ENCODE measurements at places on chromosomes 16 and 17.

DNA sequence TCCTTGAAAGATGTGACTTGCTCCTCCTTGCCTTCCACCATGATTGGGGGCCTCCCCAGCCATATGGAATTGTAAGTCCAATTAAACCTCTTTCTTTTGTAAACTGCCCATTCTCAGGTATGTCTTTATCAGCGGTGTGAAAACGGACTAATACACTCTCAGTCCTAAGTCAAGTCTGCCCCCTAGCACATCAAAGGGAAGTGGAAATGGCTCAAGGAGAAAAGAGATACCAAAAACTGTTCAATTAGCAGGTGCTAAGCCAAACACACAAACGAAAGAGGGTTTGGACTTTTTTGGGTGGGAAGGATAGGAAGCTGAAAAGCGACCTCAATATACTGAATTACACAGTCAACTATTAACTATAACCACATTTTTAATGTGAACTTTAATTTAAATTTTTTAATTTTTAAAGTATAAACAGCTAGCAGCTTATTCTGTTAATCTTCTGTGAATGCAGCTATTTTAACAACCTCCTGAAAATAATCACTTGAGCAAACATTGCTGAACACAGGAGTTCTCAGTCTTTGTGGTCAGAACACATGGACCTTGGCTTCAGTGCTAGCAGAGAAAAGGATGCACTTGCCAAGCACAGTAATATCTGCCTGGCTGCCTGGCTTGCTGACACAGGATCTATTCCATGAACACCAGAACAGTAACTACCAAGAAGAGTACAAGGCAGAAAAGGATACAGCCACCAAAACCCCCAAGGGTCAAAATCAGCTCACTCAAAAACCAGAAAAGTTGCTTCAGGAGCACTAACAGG, 10.9 kb downstream of the ZNF18 start:
- no peak for DNase-seq

DNA sequence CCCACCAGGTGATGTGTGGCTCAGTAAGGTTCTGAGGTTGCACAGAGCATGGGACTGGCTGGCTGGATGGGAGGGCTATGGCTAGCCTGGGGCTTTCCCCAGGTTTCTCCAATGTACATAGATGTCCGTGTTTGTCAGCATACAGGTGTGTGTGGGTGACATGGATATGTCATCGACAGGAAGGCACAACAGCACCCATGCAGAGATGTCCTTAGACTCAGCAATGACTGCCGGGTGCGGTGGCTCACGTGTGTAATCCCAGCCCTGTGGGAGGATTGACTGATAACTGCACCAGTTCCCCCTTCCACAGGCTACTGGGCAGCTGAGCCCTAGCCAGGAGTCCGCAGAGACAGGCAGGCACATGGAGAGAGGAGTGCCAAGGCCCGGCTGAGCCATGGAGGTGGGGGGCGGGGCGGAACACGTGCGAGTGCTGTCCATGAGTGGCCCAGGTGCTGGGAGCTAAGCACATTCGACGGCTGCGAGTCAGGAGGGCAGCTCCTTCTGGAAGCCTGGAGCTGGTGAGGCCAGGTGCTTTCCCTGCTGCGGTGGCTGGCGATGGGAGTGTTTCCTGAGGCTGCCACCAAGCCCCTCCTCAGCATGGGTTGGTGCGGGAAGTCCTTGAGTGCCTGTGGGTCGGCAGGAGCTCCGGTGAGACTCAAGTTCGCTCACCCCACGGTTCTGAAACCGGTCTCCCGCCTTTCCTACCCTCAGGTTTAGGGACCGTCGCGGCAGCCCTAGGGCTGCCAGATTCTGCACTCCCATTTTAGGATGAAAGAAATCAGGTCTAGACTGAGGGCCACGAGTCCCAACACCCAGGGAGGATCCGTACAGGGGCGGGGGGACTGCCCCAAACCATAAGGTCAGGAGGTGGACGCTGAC, 858 bp upstream of the ASPSCR1 start:
- DNase-seq = no peak

- DNase-seq = no peak
These were observed 5.0 kb upstream of the BAHCC1 start for GRCh38 chr17:81390029-81390872.

DNA sequence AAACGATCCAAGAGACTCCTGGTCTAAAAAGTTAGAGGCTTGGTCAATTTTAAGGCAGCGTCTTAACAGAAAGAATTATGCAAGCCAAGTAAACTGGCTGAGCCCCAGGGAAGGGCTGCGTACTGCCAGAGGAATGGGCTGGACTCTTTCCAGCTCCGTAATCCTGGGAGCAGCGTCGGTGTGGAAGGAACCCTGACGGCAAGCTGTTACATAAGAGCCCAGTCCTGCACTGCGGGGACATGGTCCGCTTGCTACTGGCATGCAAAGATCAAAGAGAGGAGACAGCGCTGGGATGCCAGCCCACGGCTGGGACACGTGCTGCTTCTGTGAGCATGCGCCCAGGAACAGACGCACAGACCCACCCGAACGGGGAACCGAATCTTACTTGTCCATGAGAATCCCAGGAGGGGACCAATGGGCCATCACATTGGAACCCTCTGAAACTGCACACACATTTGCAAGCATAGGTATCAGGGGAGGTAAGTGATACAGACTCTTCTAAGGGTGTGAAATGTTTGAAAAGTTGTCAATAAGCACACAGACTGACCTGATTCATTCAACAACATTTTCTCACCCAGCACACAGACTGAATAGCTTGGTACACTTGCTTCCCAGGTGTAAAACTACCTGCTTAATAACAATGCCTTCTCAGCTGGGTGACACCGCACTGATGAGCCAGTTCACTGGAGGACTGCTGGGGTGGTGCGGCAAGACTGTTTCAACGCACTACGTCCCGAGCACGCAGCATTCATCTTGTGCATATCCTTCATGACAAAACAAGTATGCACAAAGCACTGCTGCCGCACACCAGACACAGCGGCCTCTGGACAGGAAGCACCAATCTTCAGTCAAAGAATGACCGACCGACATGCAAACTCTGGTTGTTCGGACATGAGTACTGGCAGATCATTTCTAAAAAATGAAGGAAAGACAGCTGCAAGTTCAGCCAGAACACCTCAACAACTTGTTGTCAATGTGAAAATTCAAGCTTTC, 94.9 kb downstream of the ANKRD11 start:
- DNase-seq = peak; percentile 77

GRCh38 chr17:8630802-8631553, 453 bp upstream of the MYH10 start:
- DNase-seq = peak; percentile 94

DNA sequence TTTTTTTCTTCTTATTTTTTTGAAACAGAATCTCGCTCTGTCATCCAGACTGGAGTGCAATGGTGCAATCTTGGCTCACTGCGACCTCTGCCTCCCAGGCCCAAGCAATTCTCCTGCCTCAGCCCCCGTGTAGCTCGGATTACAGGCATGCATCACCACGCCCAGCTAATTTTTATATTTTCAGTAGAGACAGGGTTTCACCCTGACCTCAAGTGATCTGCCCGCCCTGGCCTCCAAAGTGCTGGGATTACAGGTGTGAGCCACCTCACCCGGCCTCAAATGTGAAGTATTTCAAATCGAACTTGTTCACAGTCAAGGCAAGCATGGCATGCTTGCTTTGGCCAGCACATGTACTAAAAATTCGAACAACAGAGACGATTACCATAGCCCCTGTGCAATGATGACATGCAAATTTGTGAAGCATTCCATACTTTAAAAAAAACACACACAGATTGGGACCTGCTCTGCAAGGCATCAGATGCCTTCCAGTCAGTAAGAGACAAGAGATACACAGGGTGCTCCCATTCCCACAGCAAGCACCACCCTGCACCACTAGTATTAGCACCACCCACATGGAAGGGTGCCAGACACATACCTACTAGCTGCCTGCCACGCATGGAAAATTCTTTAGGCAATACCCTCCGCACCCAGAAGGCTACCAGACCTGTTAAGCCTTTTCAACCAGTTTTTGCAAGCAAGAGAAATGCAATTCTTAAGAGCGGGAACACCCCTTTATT, 47.2 kb downstream of the ANKRD11 start:
- no peak for DNase-seq

DNA sequence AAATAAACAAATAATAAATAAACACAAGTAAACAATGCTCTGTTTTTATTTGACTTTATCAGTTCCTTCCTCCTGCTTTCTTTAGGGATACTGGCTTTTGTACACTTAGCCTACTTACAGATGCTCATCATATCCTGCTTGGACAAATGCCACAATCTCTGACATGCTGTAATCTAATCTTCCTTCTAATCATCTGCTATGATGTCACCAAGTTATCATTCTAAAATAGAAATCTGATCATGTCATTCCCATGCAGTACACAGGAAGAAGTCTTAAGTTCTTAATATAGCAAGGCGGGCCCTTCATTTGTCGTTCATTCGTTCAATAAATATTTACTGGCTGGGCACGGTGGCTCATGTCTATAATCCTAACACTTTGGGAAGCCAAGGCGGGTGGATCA, 9.1 kb upstream of the UBB start:
- no peak for DNase-seq

DNA sequence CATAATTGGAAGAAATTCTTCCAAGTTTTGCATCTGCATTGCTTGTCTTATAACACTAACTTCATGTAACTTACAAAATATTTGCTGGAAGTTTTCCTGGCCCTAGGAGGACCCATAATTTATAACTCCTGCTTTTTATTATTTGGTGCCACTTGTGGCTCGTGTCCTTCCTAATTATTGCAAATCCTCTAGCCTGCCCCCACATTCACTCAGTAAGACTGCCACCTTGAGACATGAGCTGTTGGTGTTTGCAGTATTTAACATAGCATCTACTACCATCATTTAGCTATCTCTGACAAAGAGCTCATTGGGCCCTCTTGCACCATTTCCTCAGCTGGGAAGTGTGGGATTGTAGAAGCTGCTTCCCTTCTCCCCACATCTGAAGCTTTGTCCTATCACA, 49.5 kb downstream of the FTO start:
- peak; percentile 39 for DNase-seq

GRCh38 chr17:42518046-42518754, 17.8 kb upstream of the NAGLU start:
- peak; percentile 50 for DNase-seq

DNA sequence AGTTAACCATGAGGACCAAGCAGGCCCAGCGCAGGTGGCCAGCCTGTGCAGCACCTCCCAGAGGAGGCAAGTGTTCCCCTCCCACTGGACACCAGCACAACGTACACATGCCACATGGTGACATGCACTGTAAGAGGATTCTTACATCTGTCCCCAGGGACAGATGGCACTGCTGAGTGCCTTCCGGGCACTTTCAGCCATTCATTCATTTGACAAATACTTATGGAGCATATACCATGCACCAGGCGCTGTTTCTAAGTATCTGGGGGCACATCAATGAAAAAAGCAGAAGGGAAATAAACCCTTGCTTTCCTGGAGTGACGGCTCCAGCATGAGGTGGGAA, 79.6 kb downstream of the GAS7 start:
- peak; percentile 97 for DNase-seq

DNA sequence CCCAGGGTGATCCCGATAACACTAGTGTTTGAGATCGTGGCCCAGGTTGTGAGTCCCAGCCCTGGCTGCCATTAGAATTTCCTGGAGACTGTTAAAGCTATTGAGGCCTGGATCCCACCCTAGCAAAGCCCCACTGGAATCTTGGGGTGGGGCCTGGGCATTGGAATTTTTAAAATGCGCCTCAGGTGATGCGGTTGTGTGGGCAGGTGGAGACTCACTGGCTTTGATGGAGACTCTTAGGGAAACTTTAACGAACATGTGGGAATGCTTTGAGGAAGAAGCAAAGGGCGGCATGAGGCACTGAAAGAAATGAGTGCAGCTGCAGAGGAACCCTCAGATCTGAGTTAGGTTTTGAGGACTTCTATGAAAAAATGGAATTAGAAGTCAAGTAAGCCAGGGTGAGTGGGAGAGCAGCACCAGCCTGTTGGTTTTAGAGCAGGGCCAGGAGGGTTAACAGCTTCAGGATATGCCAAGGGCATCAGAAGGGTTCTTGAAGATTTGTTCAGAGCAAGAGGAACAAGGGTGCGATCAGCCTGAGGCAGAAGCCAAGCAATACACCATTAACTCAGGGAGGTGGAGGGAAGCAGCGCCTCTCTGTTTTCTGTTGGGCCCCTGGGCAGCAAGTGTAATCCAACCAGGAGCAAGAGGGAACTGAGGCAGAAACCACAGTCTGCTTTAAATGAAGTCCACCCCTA, 42.5 kb downstream of the KSR1 start:
- DNase-seq = no peak

DNA sequence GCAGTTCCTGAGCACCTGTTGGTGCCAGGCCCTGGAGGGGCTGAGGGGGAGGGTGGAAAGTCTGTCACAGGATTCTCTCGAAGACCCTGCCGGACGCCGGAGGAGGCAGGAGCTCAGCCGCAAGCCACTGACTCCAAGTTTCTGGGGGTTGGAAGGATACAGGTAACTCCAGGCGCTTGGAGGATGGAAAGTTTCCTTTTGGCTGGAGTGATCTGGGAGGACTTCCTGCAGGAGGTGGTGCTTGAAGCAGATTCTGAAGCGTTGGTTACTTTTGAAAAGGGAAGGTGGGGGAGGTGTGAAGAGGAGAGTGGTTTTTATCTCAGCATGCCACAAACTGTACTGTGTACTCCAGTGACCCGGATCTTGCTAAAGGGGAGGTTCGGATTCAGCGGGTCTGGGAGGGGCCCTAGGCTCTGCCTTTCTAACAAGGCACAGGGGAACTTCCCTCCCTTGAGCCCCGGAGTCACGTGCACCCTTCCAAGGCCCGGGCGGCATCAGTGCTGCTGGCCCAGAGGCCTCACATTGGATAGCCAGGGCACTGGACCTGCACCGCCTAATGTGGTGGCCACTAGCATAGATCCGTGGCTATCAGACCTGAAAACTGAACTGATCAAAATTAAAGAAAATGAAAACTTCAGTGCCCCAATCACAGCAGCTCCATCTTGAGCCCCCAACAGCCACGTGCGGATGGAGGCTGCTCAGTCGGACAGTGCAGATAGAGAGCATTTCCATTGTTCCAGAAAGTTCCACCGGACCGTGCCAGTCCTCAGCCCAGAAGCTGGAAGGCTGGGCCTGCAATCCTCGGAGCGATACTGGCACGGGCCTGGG, 42.2 kb upstream of the GSE1 start:
- DNase-seq = no peak

GRCh38 chr17:82281502-82282238, 8.2 kb upstream of the CSNK1D start:
- DNase-seq = no peak

DNA sequence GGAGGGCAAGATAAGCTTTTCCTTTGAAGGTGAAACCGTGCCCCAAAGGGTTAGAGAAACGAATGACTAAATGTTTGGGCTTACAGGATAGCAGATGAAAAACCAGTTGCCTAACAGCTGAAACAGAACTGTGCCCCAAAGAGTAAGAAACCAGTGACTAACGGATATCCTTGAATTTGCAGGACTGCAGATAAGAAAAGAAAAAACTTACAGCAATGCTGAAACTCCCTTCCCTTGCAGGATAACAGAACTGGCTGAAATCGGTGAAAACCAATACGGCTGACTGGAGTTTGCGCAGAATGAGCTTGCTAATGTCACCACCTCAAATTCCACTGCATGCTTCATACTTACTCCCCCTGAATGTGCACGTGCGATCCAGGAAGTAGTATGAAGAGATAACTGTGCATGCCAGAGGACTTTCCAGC, 175.2 kb upstream of the NLRP1 start:
- DNase-seq = no peak
